ENCODE measurements at places on chromosomes 4 and X. TPM values are rescaled to one million over a fixed set of nuclear protein-coding genes. Genes with fewer than 3 reads are reported as not detected.

DNA sequence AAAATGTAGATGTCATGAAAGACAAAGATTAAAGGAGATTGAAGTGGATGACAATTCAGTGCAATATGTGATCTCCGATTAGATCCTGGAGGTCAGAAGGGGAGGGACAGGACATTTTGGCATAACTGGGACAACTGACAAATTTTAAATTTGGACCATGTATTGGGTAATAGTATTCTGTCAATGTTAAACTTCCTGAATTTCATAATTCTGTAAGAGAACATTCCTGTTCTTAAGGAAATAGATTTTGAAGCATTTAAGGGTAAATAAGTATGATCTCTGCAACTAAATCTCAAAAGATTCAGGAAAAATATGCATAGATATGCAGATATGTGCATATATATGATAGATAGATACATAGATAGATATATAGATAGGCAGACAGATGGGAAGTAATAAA is 11.0 kb downstream of the ODAPH start:
- H3K27ac ChIP-seq, result no peak overlapping the region
- H3K27me3 ChIP-seq, result peaks cover 22% of the 10 kb centered on the region
- no peak overlapping the region for H3K4me3 ChIP-seq
- no peaks in the 10 kb centered on the region for H3K4me1 ChIP-seq
- no peak for DNase-seq

DNA sequence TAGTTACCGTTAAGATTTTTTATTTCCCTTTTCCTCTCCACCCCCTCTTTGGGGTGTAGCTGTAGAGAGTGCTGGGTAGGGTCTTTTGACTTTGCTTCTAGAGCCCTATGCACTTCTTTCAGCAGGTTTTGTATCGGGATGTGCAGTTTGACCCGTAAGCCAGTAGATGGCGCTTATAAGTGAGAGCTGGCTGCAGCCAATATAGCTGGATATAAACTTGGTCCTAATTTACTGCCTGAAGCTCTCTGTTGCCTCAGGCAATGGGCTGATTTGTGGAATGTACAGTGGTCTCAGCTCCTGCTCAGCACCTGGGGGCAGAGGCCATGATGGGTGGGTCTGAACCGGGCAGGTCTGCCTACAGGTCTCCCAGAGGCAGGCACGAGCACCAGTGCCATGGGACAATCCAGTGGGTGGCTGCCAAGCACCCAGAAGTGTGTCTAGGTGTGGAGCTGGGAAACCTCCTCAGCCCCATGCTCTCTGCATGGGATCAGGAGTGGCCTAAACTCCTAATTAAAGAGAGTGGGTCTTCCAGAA is 146.5 kb downstream of the SPANXN1 start:
- H3K4me1 ChIP-seq, result no peaks in the 10 kb centered on the region
- H3K27me3 ChIP-seq, result peaks cover 23% of the 10 kb centered on the region
- no peak for DNase-seq
- H3K4me3 ChIP-seq, result no peak overlapping the region
- no peak overlapping the region for H3K27ac ChIP-seq

DNA sequence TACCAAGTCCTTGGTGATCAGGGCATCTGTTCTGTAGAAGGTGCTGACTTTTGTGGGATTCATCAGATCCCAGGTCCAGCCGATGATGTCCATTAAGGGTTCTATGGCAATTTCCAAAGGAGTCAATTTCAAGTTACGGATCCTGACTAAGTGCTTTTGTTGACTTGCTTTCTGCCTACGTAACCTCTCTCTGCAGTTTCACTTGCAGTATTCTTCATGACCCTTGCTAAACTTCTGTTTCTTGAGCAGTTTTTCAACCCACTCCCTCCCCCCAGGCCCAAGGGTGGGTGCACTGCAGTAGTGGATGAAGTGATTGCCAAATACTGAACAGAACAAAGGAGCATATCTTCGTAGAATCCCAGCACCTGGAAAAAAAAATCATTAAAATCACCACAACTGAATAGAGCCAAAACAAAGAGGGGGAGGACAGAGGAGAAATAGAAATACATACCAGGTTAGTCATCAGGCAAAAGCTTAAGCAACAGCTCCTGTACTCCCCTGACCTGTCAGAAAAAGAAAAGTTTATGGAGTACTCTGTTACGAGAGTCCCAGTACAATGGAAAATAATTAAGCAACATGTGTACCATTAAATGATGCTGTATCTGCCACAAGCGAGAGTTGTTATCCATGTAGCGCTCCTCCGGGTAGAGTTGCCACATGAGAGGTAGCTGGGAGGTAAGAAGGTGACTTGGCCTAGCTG is 5.8 kb downstream of the CMC4 start:
- no peak for DNase-seq
- H3K4me1 ChIP-seq, result peaks cover 39% of the 10 kb centered on the region
- peaks cover 3% of the 10 kb centered on the region for H3K36me3 ChIP-seq
- H3K27me3 ChIP-seq, result no peaks in the 10 kb centered on the region

NAAA gene
- total RNA-seq, result 31.6 TPM

DNA sequence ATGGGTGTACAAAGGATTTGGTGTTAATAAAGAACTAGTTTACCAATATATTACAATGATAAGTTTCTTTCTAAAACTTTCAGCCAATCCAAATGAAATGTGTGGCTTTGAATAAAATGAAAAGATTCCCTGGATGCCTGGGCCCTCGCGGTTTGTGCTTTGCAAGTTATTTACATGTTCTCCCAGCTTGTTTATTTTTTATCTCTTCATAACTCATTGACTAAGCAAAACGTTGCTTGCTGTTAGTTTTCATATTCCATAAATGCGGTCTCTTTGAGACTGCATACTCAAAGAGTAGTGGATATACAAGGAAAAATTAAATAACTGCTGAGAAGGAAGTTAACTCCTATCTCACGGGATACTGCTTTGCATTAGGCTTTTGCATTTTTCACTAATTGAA is 26.0 kb downstream of the FHDC1 start:
- no peak overlapping the region for H3K4me3 ChIP-seq
- H3K4me1 ChIP-seq, result no peaks in the 10 kb centered on the region
- DNase-seq, result no peak
- no peaks in the 10 kb centered on the region for H3K27me3 ChIP-seq
- H3K27ac ChIP-seq, result no peak overlapping the region
- H3K36me3 ChIP-seq, result no peaks in the 10 kb centered on the region

- DNase-seq, result no peak
- peaks cover 20% of the 10 kb centered on the region for H3K27me3 ChIP-seq
- H3K4me3 ChIP-seq, result no peak overlapping the region
- H3K27ac ChIP-seq, result no peak overlapping the region
- peaks cover 7% of the 10 kb centered on the region for H3K4me1 ChIP-seq
Measured at GRCh38 chrX:17848545-17849265, 12.4 kb downstream of the RAI2 start.

GRCh38 chrX:20260885-20261284 is 5.8 kb downstream of the RPS6KA3 start:
- H3K27ac ChIP-seq, result no peak overlapping the region
- H3K4me3 ChIP-seq, result peak overlapping the region; percentile 40
- peak; percentile 2 for DNase-seq
- H3K36me3 ChIP-seq, result peaks cover 9% of the 10 kb centered on the region

- peak overlapping the region; percentile 46 for H3K4me3 ChIP-seq
- no peaks in the 10 kb centered on the region for H3K36me3 ChIP-seq
- DNase-seq, result peak; percentile 57
- peaks cover 24% of the 10 kb centered on the region for H3K27me3 ChIP-seq
- peaks cover 11% of the 10 kb centered on the region for H3K4me1 ChIP-seq
- no peak overlapping the region for H3K27ac ChIP-seq
Measured at GRCh38 chrX:65581661-65582339, 47.2 kb upstream of the LAS1L start.

TASL gene
- total RNA-seq, result 3.2 TPM

- peak overlapping the region; percentile 78 for H3K27ac ChIP-seq
- DNase-seq, result no peak
- no peaks in the 10 kb centered on the region for H3K27me3 ChIP-seq
Measured at GRCh38 chr4:158778156-158778711, 9.4 kb downstream of the FNIP2 start.

All from activated T-cell treated with anti-CD3 and anti-CD28 coated beads, Interleukin-2, amount 50 U/mL, for 72 hours (primary cell).